Stimulated activated CD4-positive, alpha-beta T cell treated with anti-CD3 and anti-CD28 coated beads, Interleukin-1b, Interleukin-23, amount 100 ng/mL, for 1 hour (primary cell): ENCODE measurements at places on chromosomes 16 and 17.

GRCh38 chr17:68697850-68698361 is 96.7 kb upstream of the FAM20A start:
- DNase-seq, result no peak

DNA sequence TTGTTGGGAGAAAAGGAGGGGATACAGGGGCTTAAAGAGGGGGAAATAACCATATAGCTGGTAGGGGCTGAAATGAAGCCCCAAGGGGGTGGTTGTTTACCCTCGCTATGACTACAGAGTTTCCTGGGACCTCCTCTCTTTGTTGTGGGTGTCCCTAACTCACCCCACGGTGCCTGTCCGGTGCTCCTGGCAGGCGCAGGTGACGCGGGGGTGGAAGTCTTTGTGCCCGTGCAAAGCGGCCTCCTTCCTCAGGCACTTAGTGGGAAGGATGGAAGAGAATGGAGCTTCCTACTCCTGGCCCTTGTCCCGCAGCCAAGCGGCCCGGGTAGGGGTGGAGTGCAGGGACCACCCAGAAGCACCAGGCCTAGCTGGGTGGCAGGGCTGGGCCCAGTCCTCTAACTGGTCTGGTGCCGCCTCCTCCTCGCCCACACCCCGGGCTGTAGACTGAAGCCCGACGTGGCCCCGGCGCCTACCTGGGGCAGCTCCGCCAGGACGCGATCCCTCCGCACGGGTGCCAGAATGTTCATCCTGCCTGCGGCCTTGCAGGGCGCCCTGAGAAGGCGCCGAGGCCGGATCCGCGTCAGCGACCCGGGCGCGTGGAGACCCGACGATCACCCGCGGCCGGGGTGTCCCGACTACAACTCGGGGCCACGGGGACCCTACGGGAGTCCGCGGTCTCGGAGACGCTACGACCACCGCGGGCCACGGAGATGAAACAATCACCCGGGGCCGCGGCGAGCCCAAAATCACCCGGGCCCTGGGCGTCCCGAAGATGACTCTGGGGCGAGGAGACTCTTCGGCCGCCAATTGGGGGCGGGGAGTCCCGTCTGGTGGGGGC is 709 bp downstream of the RAB34 start:
- DNase-seq, result no peak

- DNase-seq, result no peak
These were observed 650 bp downstream of the KIAA0753 start for GRCh38 chr17:6639586-6640535.

- no peak for DNase-seq
These were observed 33.5 kb downstream of the NF1 start for GRCh38 chr17:31128241-31128640.

DNA sequence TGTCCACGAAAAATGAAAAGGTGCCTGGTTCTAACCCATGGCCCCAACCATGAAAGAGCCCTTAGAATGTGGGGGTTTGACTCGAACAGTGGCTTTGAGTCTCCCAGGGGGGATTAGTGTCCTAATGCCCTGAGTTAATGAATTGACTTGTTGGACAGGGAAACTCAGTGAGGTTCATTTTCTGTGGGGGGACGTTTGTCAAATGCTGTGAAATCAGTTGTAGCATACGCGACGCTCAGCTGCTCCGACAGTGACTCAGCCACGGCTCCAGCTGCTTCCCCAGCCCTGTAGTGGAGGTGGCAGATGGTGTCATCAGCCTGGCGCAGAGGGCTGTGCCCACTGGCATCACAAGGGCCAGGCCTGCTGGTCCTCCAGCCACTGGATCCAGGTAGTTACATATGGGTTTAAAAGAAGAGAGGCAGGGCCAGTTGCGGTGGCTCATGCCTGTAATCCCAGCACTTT is 3.9 kb upstream of the TMEM235 start:
- no peak for DNase-seq

DNA sequence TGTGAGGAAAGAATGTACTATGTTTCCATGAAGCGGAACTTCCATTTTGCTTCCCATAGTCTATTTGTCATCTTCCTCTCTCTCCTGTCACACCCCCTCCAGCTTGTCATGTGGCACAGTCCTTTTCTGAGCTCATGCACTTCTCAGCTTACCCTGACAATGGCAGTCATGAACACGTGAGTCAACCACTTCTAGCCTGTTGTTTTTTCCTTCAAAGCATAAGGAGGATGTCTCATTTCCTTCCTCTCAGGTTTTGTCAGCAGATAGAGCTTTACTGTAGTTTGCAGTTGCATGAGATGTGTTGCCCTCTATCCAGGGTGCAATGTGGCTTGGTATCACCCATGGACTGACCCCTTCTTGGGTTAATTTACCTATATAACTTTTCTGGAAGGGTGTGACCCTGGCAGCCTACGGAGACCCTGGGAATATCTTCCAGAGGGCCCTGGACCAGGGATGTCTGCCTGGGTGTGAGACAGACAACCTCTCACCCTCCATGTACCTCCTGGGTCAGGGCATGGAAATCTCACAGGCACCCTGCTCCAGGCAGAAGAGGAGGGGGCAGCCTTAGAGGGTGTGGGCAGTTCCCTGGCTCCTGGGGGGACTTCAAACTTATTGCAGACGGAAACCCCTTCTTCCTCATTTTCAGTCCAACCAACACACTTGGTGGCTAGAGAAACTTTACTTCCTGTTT is 4.0 kb upstream of the ZNF267 start:
- peak; percentile 56 for DNase-seq

DNA sequence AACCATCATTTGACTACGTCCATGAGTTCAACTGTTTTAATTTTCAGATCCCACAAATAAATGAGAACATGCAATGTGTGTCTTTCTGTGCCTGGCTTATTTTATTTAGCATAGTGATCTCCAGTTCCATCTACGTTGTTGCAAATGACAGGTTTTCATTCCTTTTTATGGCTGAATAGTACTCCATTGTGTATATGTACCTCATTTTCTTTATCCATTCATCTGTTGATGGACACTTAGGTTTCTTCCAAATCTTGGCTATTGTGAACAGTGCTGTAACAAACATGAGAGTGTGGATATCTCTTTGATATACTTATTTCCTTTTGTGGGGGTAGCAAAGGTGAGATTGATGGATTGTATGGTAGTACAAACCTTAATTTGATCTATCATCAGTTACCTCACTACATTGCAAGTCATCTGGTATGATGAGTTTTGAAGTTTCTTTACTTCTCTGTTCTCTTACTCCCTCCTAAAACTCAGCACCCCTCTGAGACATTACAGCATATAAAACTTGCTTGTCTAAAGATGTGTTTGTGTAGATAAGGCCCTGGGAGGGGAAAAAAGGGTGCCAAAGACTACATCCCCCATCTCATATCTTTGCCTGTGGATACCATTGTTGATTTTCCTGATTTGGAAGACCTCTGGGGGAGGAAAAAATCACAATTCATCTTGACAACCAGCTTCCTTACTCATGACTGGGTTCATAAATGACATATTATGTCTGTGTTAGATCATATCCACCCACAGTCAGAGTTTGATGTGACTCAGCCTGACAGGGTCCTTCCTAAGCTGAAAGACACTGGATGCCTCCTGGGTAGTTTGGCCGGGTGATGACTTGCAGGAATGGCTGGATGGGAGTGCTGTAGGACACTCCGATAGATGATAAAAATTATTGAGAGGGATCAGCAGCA is 47.6 kb downstream of the ABCA9 start:
- no peak for DNase-seq

DNA sequence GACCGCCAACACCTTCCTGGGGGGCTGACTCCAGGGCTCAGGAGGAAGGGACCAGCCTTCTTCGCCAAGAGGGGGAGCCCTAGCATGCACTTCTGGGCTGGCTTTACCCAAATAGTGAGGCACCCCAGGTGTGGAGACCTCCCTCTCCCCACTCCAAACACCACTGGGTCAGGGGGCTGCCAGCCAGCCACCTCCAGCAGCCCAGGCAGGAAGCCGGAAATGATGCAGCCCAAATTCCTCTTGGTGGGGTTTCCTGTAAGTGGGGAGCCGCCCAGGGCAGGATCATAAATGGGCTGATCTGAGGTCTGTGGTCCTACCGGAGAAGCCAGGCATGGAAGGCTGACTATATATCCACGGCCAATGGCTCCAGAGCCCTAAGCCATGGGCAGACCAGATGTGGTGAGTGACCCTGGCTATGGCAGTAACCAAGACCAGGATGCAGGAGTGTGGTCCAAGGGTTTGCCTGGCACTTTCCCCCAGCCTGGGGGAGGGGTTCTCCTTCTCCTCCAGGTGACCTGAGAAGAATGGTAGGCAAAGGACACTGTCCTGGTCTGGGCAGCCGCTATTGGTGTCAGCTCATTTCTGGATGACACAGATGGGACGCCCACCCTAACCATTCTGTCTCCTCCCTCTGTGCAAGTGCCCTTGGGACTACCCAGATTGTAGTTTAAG is 4.2 kb downstream of the GIT1 start:
- DNase-seq, result no peak

GRCh38 chr16:48098472-48098871 is 57.3 kb downstream of the ABCC12 start:
- no peak for DNase-seq

- no peak for DNase-seq
These were observed 439.3 kb upstream of the CDH8 start for GRCh38 chr16:62475573-62475972.

- no peak for DNase-seq
These were observed 24.3 kb downstream of the SPECC1 start for GRCh38 chr17:20033415-20033814.

DNA sequence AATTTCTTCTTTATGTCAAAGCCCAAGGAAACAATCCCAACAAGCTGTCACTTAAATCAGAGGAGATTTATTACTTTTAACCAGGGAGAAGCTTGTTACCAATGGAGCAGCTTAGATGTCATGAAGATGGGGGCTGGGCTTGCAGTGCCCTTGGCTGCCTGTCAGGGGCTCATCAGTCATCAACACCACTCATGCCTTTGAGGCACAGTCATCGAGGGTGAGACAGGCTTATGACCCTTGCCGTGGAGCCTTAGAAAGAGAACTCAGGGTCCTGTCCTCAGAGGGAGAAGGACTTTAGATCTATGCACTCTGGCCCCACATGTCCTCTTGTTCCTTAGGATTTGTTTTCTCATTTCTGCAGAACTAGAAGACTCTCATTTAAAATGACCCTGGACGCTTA is 318.3 kb downstream of the CBLN1 start:
- no peak for DNase-seq

- no peak for DNase-seq
These were observed 17.1 kb upstream of the PHB1 start for GRCh38 chr17:49431743-49432142.

DNA sequence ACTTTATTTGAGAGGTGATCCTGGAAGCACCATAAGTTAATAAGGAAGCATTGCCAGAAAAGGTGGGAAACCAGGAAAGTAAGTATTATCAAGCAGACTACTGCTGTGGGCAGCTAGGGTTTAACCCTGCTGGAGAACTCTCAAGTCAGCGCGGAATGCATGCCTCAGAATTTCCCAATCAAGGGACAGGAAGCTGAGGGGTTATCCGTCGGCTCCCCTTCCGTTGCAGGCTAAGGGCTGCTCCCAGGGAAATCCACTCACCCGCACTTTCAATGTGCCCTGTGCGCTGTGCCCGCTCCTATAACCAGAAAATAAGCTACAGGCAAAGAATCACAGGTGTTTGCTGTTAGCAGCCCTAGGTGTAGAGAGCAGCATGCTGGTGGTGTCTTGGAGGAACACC is 138.5 kb upstream of the CACNG3 start:
- no peak for DNase-seq

DNA sequence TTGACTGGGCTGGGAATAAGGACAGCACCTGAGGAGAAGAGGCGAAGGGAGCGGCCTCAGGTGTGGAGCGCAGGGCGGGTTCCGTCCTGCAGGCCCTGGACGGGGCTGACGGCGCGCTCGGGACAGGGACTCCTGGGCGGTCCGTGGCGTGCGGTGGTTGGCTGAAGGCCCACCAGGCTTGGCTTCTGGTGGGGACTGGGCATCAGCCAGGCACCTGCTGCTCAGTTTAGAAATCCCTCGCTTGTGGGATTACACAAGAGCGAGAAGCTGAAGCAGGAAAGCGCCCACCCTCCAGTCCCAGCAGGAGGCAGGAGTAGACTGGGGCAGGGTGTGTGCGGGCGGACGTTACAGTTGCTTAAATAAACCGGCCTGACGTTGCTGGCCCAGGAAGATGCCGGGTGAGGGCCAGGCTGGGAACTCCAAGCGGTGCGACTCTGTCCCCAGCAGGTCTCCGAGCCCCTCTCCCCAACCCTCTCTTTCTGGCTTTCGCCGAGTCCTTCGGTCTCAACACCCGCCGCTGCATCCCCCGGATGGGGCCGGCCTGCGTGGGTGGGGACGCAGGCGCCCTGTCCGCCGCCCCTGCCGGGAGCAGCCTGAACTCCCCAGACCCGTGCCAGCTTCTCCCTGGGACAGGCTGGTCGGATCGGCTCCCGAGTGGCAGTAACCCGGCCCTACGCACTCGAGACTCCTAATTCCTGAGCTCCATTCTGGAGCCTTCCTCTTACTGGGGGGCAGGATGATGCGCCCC is 639 bp downstream of the MIF4GD start:
- DNase-seq, result no peak

- DNase-seq, result no peak
These were observed 327.8 kb upstream of the MAF start for GRCh38 chr16:79928142-79928873.

DNA sequence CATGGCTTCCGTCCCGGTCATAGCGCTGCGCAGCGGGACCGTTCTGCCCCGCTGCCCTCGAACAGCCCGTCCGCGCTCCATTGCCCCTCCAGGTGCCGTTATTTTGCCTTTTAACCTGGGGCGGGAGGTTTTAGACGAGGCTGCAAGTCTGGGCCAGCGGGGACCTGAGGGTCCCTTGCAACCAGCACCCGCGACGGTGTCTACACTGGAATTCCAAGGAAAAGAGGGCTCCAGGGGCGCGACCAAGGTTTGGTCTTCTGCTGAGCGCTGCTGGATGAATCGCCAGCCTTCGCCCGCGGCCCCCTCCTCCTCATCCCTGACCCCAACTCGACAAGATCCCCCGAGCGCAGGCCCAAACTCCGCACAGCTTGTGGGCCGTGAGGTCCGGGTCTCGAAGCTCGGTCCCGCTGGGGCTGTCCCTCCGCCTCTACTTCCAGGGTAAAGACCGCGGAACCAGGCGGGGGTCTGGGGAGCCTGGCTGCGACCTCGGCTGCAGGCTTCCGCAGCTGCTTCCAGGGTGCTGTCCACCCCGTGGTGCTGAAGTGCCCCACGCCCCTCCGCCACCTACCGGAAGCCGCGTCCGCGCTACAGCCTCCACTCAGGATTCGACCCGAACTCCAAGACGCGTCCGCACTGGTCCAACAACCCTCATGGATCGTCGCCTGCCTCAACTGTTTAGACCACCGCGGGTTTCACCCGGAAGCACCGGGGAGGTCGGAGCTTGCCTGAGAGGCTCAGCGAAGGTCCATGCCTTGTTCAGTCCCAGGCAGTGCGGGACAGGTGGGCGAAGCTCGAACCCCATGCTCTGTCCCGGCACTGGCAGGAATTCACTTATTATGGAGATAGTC is 10.1 kb upstream of the CA4 start:
- no peak for DNase-seq

- no peak for DNase-seq
These were observed 157.4 kb downstream of the WWOX start for GRCh38 chr16:78256686-78257375.

- no peak for DNase-seq
These were observed 8.8 kb downstream of the C17orf75 start for GRCh38 chr17:32333187-32333586.

- DNase-seq, result no peak
These were observed at the start of gene MILR1 for GRCh38 chr17:64448665-64449512. MILR1 (plus strand) TSS chr17:64449115; CDS start chr17:64449169, 54 bp downstream.
